ENCODE measurements at places on chromosomes 5 and 9.

DNA sequence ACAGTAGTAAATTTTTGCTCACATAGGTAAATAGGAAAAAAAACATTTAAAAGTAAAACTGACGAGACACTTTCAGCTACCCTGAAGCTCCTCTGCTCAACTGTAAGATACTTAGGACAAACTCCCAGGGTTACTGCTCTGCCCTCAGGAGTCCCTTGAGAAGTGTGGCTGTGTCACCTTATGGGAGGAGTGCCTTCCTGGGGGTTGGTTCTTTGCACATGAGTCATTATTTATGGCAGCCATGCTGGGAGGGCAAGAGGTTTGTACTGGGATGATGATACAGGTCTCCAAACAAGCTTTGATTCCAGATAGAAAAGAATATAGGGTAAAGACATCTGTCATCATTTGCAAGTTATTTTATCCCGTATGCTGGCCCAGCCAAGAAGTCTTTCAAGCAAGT, 45.9 kb downstream of the TTC1 start:
- DNase-seq = no peak

- DNase-seq = no peak
These were observed 68.8 kb downstream of the HACD4 start for GRCh38 chr9:20962536-20963225.

- no peak for DNase-seq
These were observed 114.8 kb upstream of the COL5A1 start for GRCh38 chr9:134526584-134527477.

DNA sequence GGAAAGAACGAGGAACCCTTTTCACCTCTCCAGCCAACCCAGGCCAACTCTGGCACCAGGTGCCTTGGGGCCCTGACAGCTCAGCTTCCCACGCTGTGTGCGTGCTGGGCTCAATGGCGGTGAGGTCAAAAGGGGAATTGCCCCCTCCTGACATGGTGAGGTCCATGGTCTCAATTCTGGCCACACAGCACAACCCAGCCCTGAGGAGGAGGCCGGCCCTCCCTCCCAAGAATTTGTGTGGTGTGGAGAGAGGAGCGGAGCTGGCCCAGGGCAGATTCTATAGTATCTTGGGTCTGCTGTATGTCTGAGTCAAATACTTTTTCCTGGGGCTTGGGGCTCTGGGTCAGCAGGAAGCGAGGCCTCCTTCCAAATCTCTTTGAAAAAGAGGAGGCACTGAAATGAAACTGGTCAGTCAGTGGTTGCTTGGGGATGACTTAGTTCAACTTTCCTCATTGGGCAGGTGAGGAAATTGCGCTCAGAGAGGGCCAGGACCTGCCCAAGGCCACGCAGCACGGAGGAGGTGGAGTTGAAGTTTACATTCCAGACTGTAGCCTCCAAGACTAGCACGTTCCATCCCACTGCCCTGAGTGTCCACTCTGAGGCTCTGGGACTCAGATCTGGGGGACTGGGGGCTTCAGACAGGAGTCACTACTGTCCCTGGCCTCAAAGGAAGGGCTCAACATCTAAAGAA, 15.6 kb downstream of the COL27A1 start:
- no peak for DNase-seq

- DNase-seq = no peak
These were observed 467.2 kb downstream of the KIF4B start for GRCh38 chr5:155480731-155481131.

GRCh38 chr5:15007646-15008045, 136.1 kb upstream of the ANKH start:
- no peak for DNase-seq

GRCh38 chr9:135156525-135157510, 69.3 kb downstream of the OLFM1 start:
- DNase-seq = no peak

- no peak for DNase-seq
These were observed 99.3 kb downstream of the AMBP start for GRCh38 chr9:113978725-113979342.

DNA sequence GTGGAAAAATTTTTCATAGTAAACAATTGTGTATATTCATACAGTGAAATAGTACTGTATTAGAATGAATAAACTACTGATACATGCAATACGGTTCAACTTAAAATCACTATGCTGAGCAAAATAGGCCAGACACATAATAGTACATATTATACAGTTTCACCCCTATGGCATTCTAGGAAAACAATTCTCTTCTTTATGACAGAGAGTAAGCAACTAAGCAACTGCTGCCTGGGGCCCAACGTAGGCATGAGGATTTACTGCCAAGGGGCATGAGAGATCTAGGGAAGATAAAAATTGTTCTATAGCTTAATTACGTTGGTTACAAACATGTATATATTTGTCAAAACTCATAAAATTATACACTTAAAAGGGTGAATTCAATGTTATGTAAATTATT, 180.2 kb downstream of the DRD1 start:
- no peak for DNase-seq

- no peak for DNase-seq
These were observed 7.4 kb upstream of the CEL start for GRCh38 chr9:133054194-133054890.

DNA sequence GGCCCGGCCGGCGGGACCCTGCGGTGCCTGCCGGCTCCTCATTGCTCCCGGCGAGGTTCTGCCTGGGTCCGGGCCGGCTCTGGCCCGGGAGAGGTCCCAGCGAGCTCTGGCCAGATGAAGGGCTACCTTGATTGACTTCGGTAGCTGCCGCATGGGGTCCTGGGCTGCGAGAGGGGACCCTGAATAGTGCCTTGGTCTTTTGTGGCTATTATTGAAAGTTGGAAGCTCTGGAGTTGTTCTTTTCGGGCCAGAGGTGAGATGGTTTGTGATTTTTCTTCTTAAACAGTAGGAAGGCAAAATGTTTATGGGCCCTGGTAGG, 635 bp downstream of the NAA35 start:
- no peak for DNase-seq

DNA sequence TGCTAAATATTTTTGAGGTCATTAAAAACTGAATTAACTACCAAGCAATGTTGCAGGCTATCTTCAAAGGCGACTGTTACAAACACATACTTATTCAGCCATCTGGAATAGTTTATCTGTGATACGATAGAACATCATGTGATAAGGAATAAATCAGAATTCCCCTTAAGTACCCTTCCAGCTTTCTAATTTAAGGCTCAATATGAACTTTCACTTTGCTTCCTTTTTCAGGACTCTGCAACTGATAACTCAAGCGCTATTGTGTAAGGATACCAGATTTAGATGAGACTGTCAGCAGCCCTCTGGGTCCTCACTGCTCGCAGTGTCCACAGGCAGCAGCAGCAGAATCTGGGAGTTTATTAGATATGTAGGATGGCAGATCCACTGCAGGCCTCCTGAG, 416.3 kb downstream of the SPATA31D1 start:
- no peak for DNase-seq

DNA sequence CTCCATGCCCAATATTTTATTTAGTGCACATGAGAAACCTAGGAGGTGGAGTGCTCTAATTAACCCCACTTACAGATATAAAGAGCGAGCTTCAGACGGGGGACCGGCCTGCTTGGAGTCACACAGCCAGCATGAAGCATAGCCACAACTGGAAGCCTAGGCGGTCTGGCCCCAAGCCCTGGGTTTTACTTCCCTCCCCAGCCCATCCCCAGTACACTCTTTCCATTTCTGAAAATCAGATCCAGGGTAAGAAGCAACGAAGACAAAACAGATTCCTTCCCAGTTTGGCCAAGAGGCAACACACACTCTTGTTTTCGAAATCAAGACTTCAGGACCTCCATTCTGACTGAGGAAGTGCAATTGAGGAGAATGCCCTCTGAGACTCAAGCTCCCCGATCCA, 27.1 kb downstream of the KCNMB1 start:
- DNase-seq = no peak

DNA sequence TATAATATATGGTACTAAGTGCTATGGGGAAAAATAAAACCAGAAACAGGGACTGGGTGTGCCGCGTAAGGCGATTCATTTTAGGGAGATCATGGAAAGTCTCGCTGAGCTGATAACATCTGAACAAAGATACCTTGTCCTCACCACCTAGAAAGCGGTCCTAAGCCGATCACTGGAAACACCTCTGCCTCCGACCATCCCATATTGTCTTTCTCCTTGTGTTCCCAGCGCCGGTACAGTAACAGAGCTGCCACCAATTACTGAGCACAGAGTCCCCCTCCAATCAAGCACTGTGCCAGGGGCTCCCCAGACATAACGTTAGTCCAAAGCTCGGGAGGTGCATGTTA, 704 bp downstream of the CCDC112 start:
- no peak for DNase-seq

- DNase-seq = no peak
These were observed 22.3 kb downstream of the LIFR start for GRCh38 chr5:38534156-38534453.

DNA sequence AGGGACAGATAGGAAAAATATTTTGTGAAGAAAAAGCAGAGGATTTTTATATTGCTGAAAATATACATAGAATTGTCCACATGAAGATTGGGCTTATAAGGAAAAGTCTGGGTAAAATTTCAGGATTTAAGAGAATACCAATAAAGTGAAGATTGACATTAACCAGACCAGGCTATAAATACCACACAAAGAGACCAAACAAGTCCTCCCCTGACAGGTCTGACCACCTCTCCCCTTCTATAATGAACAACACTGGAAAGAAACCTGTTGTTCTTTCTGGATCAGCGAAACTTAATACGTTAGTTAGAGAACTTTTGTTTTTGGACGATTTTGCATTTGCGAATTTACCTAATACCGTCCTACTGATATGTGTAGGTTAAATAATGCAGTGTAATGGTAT, 138.3 kb downstream of the ISL1 start:
- no peak for DNase-seq

DNA sequence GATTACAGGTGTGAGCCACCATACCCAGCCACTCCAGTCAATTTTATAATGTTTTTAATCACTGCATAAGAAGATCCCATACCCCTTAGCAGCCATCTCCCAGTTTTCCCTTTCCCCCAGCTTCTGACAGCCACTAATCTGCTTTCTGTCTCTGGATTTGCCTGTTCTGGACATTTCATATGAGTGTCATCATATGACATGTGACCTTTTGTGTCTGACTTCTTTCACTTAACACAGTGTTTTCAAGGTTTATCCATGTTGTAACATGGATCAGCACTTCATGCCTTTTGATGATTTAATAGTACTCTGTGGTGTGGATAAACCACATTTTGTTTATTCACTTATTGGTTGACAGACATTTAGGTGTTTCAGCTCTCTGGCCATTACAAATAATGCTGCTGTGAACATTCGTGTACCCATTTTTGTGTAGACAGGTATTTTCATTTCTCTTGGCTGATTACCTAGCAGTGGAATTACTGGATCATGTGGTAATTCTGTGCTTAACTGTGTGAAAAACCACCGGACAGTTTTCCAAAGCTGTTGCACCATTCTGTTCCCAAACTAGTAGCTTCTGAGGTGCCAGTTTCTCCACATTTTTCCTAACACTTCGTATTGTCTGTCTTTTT, 8.6 kb downstream of the SUSD3 start:
- no peak for DNase-seq

DNA sequence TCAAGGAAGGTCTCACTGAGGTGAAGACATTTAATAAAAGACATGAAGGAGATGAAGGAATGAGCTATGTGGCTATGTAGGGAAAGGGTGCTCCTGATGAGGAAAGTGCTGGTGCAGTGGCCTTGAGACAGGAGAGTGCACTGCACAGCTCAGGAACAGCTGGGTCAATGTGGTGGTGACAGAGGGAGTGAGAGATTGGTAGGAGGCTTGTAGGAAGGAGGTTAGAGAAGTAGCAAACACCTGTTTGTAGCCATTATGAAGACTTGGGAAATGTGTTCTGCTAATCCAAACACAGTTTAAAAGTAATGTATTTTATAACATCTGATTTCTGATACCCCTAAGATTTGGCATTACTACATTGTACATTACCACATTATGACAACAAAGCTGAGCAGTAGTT, 115.1 kb upstream of the MTAP start:
- no peak for DNase-seq

DNA sequence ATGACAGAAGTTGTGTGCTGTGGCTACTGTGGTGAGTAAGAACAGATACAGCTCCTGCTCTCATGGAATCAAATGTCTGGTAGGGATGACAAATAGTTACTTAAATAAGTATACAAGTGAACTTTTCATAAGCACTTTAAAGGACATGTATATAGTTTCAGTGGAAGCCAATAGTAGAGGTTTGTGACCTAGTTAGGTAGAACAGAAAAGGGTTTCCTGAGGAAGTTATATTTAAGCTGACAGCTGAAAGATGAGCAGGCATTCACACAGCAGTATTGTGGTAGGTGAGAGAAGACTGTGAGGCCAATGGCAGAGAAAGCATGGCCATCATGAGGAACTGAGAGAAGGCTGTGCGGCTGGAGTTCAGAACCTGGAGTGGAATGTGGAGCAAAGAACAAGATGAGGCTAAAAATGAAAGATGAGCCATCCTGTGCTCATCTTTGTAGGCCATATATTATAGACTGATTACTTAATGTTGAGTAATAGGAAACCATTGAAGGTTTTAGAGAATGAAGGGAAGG, 15.4 kb downstream of the FAM174A start:
- no peak for DNase-seq

- DNase-seq = no peak
These were observed 364.4 kb upstream of the CDH9 start for GRCh38 chr5:27402828-27403227.

- no peak for DNase-seq
These were observed 1061.0 kb downstream of the NR2F1-AS1 start for GRCh38 chr5:92519811-92520632.

GRCh38 chr5:79527431-79527830, 13.5 kb upstream of the HOMER1 start:
- no peak for DNase-seq

GRCh38 chr5:79702606-79703380, 13.2 kb downstream of the CMYA5 start:
- peak; percentile 34 for DNase-seq

GRCh38 chr5:113054899-113055298, 78.3 kb downstream of the DCP2 start:
- no peak for DNase-seq

DNA sequence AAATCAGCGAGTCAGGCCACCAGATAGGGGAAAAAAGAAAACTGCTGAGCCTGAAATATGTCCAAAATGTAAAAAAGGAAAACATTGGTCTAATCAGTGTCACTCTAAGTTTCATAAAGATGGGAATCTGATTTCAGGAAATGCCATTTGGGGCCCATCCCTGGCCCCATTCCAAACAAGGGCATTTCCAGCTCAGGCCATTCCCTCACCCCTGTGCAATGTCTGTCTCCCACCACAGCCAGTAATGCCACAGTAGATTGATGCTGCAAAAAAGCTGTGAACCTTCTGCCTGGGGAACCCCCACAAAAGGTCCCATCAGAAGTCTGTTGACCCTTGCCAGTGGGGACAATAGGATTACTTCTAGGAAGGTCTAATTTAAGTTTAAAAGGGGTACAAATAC, 199.6 kb downstream of the YTHDC2 start:
- DNase-seq = no peak

GRCh38 chr5:123681061-123681460, 169.1 kb downstream of the CSNK1G3 start:
- DNase-seq = no peak

GRCh38 chr5:167898361-167899042, 392.9 kb upstream of the WWC1 start:
- no peak for DNase-seq
